CD4-positive, alpha-beta T cell treated with Interleukin-15 for 1 hour (primary cell): ENCODE measurements at places on chromosomes 4 and X.

DNA sequence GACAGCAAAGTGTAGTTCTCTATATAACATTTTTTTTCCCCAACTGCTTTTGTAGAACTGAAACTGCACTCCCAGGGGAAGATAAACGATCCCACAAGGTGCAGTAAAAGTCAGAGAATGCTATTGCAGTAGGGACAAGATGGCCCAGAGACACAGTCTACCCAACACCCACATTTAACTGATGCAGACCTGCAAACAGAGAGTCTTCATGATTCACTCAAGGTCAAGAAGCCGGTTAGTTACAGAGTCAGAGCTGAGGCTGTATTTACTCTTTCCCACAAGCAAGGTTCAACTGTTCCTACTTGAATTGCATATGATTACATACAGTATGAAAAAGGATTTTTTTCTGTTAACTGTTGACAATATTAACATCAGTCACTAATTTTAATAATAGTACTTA lies 654.6 kb downstream of the IL1RAPL1 start:
- no peak for DNase-seq

- DNase-seq: no peak
Observed at GRCh38 chr4:6178757-6179156, 21.6 kb downstream of the JAKMIP1 start.

DNA sequence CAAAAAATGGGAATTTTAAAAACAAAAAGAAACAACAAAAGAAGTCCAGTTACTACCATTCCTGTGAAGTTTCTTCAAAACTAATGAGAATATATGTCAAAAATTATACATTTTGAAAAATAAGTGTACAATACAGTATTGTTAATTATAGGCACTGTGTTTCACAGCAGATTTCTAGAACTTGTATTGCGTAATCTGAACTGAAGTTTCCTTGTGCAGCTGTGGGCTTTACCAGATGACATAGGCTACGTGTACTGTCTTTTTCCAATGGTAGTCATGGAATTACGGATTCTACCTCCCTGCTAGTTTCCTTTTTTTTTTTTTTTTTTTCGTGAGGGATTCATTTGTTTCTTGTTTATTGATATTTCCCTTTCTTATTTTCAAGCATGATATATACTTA lies 113.8 kb upstream of the GABRA2 start:
- no peak for DNase-seq

DNA sequence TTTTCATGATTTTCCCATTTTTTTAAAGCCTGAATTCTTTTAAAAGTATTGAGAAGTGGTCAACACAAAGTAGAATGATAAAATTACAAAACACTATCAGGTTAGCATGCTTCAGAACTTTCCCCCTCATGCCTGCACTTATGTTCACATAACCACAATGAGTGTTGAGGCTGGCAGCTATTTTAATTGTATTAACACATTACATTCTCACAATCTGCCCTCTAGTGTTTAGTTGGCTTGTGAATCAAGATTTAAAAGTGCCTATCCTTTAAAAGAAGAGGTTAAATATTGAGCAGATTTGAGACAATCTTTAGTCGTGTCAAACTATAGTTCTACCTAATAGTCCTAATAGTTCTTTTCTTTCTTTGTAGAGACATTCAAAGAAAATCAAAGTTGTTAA lies 93.6 kb upstream of the NAP1L5 start:
- DNase-seq: no peak

DNA sequence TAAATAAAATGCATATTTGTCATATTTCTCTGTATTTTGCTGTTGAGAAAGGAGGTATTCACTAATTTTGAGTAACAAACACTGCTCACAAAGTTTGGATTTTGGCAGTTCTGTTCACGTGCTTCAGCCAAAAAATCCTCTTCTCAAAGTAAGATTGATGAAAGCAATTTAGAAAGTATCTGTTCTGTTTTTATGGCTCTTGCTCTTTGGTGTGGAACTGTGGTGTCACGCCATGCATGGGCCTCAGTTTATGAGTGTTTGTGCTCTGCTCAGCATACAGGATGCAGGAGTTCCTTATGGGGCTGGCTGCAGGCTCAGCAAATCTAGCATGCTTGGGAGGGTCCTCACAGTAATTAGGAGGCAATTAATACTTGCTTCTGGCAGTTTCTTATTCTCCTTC lies 3.3 kb downstream of the HTT start:
- no peak for DNase-seq

GRCh38 chr4:93814722-93815121 lies 13.8 kb upstream of the ATOH1 start:
- no peak for DNase-seq

DNA sequence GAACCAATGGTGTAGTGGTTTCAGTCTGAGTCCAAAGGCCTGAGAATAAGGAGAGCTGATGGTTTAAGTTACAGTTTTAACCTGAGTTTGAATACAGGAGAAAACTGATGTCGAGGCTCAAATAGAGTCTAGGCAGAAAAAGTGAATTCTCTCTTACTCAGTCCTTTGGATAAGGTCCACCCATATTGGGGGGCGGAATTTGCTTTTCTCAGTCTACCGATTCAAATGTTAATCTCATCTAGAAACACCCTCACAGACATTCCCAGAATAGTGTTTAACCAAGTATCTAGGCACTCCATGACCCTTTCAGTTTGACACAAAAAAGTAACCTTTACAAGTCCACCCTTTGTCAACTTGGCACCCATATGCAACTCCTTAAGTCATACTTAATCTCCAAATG lies 216.0 kb downstream of the GRID2 start:
- no peak for DNase-seq

GRCh38 chr4:67555447-67555846 lies 3.1 kb upstream of the STAP1 start:
- DNase-seq: no peak

DNA sequence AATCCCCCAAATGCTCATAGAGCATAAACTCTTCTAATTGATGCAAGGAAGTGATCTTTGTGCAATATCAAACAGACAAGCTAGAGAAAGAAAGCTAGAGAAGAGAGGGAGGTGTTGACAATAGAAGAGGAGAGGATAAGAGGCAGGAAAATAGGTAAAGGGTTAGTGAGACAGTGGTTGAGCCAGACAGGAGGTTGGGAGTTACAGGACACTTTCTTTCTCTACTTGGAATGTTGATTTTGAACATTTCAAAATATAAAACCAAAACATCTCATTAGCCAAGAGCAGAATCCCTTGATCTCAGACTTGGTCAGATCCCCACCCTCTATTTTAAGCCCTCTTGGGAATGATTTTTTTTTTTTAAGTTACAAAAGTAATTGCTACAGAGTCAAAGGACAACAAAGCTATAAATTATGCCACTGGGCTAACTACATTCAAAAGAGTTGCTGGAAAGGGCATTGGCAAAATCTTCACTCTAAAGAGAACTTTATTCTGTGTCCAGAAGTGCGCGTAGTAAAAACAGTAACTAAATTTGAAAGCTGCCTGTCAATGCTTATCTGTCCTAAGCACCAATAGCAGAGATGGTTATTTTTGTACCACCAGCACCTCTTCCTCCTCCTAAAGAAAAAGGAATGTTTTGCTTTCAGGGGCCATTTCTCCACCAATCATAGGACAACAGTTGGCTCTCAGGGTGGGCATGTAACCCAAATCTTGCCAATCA lies 133.8 kb downstream of the PDGFC start:
- no peak for DNase-seq

DNA sequence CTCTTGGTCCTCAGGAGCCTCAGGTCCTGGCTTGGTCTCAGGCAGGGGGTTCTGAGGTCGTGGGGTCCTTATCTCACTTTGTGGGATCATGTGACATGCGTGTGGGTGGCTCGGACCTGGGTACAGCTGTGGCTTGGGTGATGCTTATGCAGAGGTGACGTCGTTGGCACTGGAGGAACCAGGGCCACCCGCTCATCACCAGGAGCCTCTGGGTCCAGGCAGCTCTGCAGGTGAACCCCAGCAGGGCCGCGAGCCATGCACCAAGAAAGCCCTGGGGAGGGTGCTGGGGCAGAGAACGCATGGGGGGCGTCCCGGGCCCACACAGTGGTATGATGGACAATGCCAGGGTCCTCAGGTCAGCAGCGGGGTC lies 8.7 kb downstream of the ATP5ME start:
- peak; percentile 10 for DNase-seq

DNA sequence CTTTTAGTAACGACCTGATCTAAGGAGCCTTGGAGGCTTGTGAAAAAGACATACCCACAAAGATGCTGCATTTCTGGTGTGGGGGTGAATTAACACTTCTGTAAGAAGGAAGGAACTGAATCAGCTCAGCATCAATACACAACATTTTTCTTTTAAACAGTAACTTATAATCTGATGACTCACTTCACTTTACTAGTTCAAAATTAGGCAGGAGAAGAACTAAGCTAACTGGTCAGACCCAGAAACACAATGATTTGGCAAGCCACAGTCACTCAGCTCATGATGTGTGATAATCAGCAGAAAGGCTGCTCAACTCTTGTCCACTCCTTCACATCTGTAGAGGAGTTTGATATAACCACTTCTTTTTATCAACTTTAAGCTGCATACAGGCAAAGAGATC lies 4.6 kb downstream of the MMAA start:
- no peak for DNase-seq

GRCh38 chr4:2472187-2472586 lies 3.3 kb downstream of the RNF4 start:
- no peak for DNase-seq

GRCh38 chrX:129741880-129742758 lies 3.3 kb downstream of the XPNPEP2 start:
- DNase-seq: no peak

- no peak for DNase-seq
Observed at GRCh38 chrX:13646154-13646549, 6.8 kb upstream of the TCEANC start.

GRCh38 chr4:172963498-172964294 lies 204.9 kb upstream of the GALNT7 start:
- no peak for DNase-seq

DNA sequence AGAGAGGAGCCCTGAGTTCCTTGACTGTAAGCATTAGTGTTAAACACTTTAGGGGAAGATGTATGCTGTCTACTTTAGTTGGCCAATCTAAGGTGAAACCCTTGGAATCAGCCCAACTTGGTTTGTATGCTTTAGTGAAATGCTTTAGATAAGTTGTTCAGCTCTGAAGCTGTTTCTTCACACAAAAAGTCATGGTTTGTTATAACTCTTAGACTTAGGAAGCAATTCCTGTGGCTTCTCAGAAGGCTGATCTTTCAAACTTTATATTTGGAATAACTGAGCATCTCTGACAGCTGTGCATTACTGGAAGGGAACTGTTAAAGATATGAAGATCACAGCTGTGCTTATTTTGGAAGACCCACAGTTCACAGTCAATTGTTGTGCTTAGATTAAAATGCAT lies 714.1 kb downstream of the FAT4 start:
- DNase-seq: no peak

GRCh38 chr4:85491527-85491926 lies 16.6 kb downstream of the ARHGAP24 start:
- no peak for DNase-seq

GRCh38 chrX:4800756-4801155 lies 1087.3 kb upstream of the PRKX start:
- no peak for DNase-seq

DNA sequence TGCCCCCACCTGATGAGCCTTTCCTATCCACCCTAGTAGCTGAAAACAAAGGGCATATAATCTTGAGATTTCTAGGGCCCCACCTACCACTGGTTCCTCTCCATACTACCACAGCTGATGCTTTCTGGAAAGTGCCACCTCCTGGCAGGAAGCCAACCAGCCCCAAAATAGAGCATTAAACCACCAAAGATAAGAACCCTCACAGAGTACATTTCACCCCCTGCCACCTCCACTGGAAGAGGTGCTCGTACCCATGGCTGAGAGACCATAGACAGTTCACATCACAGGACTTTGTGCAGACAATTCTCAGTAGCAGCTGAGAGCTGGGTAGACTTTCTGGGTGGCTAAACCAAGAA lies 94.1 kb downstream of the IRS4 start:
- DNase-seq: no peak

- no peak for DNase-seq
Observed at GRCh38 chr4:114229706-114230105, 250.3 kb upstream of the ARSJ start.

GRCh38 chr4:134753390-134753789 lies 551.8 kb upstream of the PABPC4L start:
- DNase-seq: no peak

- no peak for DNase-seq
Observed at GRCh38 chr4:41839916-41840854, 91.7 kb upstream of the PHOX2B start.

GRCh38 chr4:95250544-95251137 lies 298.1 kb downstream of the UNC5C start:
- DNase-seq: no peak

- peak; percentile 42 for DNase-seq
Observed at GRCh38 chr4:10063544-10064300, 42.4 kb upstream of the SLC2A9 start.

- no peak for DNase-seq
Observed at GRCh38 chrX:31366041-31366440, 294.2 kb upstream of the FTHL17 start.

DNA sequence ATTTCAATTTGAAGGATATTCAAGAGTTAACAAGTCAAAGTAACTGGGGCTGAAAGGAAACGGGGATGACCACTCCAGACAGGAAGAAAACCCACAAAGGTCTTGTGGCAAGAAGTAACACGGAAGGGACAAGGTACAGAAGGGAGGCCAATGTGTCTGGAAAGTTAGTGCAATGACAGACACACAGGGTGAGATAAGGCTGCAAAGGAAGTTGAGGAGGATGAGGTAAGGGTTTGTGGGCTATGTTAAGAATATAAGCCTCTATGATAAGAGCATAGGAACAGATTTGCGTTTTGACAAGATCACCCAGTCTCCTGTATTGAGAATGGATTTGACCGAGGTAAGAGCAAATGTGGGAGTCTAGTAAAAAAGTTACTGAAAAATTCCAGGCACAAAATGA lies 21.9 kb upstream of the EMCN start:
- DNase-seq: no peak

- DNase-seq: no peak
Observed at GRCh38 chr4:73676861-73677323, 56.7 kb upstream of the RASSF6 start.

DNA sequence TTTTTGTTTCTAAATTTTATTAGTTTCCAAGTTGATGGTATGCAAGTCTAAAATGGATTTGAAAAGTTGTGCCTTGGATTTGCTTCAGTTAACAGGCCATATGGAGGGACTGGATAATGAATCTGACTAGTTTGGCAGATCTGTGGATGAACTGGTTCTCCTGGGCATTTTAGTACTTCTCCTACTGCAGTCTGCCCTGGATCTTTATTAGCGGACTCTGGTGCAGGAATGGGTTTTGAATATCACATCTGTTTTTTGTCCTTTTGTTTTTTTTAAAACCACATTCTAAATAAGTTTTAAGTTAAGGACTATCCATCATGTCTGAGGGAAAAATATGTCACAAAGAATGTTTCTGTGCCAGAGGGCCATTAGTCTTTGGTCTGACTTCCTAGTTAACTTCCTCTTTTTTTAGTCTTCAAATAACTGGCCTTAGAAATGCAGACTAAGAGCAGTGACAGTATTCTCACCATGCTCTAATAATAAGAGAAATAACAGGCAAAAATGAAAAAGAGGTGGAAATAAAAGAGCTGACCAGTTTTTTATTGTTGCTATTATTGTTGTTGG lies 13.9 kb upstream of the DCK start:
- no peak for DNase-seq
